Ecto neural progenitor cell (in vitro differentiated cells): ENCODE measurements at places on chromosomes 4 and X.

DNA sequence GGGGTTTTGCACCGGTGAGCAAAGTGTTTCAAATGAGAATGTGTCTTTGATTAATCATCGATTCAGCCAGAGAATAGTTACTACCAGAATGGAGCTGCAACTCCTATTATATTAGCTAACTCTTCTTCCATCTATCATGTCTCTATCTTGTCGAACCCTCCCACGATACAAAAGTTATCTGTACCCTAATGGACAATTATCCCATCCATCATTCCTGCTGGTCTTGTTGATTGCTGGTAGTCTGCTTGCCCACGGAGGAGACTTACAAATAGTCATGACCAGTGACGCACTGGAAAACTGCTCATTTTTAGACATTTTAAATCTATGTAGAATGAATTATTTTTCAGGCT, 67.5 kb downstream of the RTL9 start:
- DNase-seq, result no peak

GRCh38 chr4:56731857-56732256, 50.8 kb upstream of the HOPX start:
- DNase-seq, result no peak

DNA sequence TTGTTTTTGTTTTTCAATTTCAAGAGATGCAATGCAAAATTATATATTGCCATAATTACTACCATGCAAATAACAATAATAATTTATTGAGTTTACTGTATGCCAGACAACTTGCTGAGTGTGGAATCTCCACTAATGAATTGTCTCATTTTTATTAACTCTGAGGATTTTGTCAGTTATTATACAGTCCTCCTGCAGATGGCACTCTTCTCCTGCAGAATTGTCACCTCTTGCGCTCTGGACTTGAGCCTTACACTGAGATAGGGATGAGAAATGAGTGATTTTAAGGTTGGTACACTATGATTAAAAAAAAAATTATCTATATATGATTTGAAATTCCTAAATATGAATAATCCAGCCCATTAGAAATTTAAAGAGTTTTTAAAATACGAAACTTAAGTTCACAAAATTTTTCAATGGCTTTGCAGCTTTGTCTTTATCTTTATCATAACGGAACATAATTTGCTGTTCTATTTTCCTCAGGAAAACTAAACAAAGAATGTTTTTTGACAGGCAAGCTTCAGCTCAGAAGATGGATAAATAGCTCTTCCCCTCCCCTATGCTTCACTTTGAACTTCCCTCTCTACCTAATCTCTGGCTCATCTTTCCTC, 12.7 kb upstream of the PAQR3 start:
- no peak for DNase-seq

GRCh38 chrX:4944767-4945166, 1231.3 kb upstream of the PRKX start:
- DNase-seq, result no peak

GRCh38 chrX:86604607-86605006, 456.4 kb downstream of the DACH2 start:
- no peak for DNase-seq

DNA sequence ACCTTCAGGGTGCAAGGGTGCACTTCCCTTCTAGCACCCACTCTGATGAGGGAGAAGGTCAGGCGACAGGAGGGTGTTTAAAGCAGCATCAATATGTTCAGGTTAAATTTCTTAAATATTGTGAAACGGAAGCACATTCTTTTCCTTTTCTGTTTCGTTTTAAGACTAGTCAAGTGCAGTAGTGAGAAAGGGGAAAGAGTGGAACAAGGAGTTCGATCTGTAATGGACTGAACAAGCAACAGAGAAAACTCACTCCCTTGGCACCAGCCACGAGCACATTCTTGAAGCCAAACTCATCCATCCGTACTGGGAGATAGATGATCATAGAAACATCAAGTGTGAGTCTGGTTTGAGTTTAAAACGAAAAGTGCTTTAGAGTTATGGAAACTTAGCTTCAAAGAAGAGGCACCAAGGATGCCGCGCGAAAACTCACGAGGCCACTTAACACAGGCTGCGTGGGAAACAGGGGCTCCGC, 815 bp downstream of the FAM53A start:
- no peak for DNase-seq
